Dorsolateral prefrontal cortex (tissue), 122 donors: ENCODE measurements at places on chromosomes 4 and X.

- no peak for DNase-seq
Observed at GRCh38 chrX:119292445-119292844, 56.4 kb downstream of the PGRMC1 start.

DNA sequence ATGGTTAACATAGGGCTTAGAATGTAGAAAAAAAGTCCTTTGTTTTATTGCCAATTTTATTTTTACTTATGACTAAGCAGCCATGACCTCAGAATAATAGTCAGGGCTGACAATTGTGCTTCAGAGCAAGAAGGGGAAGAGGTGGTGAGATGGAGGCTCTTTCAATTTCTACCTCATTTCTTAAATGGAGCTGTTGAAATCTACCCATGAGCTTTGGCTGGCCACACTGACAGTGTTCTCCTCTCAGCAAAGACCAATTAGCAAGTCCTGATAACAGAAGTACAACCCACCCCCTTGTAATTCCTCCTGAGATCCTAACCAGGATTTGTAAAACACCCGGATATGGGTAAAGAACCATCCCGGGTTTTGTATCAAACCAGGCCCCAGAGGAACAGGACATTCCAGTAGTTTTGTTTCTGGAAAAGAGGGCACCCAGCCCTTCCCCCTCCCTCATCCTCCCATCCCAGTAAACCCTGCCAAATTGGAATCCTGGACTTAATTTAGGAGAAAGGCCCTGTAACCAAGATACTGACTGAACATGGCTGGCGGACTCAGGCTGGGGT, at the start of gene HEPH:
HEPH (plus strand) TSS at position 399 of the 563 bp plus-strand sequence. CDS start 6,324 bp downstream, outside the sequence.
- no peak for DNase-seq

GRCh38 chrX:112218388-112218787, 135.8 kb upstream of the TRPC5 start:
- no peak for DNase-seq

DNA sequence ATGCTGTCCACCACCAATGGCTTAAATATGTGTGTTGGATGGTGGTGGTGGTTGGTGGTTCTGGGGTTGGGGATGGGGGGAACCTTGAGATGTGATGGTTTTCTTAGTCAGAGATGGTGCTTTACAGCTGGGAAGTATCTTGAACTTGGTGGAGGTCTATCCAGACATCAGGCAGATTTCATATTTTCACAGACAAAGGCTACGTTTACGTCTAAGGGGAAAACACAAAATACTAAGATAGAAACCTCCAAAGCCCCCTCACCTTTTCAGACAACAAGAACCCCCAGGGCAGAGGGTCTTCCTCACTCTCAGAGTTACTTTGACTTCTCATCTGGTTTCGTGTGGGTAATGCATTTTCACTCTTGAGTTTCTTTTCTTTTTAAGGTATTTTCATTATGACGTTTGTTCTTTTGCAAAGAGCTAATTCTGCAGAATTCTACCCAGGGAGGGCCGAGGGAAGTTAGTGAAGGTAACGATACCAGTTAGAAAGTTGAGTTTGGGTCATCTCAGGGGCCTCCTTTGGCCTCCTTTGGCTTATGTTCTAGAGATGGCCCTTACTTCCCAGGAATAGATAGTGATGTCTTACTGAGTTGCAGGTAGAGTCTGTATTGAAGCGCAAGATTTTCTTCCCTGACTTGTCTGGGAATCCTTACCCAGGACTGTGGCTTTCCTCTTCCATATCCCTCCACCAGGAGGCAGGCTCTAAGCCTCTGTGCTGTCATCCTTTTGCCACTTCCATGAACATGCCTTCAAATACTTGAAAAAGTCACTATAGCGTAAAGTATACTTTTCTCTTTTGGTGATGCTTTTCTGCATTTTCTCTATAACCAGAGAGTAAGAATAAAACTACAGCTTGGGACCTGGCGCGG, 31.9 kb downstream of the RHOH start:
- no peak for DNase-seq

DNA sequence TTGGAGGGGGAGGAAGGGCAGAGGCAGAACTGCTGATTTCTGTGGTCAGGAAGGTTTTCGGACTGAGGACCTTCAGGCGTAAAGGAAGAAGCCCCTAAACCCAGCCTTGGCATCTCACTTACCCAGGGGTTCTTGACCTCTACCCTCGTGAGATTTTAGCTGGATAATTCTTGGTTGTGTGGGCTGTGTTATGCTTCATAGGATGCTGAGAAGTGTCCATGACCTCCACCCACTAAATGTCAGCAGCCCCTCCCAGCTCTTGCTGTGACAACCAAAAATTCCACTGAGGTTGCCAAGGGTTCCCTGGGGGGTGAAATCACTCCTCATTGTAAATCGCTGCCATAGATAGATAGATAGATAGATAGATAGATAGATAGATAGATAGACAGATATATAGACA, 5.8 kb upstream of the CRLF2 start:
- DNase-seq, result no peak

DNA sequence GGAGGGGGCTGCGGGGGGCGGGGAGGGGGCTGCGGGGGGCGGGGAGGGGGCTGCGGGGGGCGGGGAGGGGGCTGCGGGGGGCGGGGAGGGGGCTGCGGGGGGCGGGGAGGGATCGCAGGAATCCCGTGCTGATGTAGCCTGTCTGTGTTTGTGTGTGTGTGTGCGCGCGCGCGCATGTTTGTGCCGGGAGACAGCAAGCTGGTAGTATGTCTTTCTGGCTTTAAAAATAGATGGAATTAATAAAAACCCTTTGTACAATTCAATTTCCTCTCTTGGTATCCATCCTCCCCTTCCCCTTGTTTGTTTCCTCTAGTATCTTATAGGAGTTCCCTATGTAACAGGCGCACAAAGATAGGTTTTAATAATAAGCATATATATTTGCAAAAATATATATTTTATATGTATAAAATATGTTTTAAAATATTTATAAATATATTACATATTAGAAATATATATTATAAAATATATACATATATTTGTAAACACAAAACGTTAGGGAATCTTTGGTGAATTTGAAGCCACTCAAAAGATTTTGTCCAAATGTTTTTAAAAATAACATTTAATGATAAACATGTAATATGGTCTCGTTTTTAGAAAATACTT, 782 bp downstream of the ARHGAP24 start:
- DNase-seq, result no peak

DNA sequence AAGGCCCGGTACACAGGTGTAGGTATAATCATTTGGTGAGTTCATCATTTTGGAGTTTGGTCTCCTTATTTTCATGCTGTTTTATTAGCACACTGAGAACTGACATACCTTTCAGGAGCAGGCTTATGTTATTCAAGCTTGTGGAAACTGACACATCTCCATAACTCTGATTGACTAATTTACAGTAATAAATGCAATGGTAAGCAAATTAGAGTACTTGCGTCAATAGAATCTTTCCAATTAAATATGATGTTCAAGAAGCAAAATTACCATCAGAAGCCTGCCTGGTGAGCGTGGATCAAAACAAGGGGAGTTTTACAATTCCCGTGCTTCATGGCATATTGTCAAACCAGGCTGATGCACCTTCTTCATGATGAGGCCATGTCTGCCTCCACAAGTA, 210.7 kb upstream of the GPRIN3 start:
- DNase-seq, result no peak
